Activated CD8-positive, alpha-beta memory T cell treated with anti-CD3 and anti-CD28 coated beads, Interleukin-2, amount 10 ng/mL, durations not matched to agents 7 days and 5 days (primary cell): ENCODE measurements at places on chromosomes 3 and 15.

DNA sequence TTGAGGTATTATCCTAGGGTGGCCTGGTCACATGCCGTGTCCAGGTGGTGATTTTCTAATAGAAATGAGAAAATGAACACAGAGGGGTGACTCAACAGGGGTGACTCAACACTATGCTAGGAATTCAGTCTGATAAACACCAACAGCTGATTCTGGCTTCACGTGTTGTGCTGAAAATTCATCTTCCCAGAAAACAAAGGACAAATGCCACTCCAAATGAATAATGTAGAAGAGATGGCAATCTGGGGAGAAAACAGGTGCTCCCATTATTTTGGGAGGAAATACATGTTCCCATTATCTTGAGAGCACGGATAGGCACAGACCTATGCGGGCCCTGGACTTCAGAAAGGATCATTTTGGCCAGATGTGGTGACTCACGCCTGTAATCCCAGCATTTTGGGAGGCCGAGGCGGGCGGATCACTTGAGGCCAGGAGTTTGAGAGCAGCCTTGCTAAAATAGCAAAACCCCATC is 101.2 kb upstream of the MEX3B start:
- H3K27ac ChIP-seq: no peak overlapping the region
- H3K4me3 ChIP-seq: no peak overlapping the region
- DNase-seq: no peak

GRCh38 chr3:106765342-106765741 is 611.9 kb upstream of the CCDC54 start:
- no peaks in the 10 kb centered on the region for H3K36me3 ChIP-seq
- H3K4me1 ChIP-seq: no peaks in the 10 kb centered on the region
- H3K27ac ChIP-seq: no peak overlapping the region
- H3K4me3 ChIP-seq: no peak overlapping the region
- DNase-seq: no peak

GRCh38 chr3:48434591-48435222 is 4.8 kb upstream of the PLXNB1 start:
- H3K36me3 ChIP-seq: peaks cover 10% of the 10 kb centered on the region
- no peak overlapping the region for H3K4me3 ChIP-seq
- H3K27me3 ChIP-seq: peaks cover 2% of the 10 kb centered on the region

DNA sequence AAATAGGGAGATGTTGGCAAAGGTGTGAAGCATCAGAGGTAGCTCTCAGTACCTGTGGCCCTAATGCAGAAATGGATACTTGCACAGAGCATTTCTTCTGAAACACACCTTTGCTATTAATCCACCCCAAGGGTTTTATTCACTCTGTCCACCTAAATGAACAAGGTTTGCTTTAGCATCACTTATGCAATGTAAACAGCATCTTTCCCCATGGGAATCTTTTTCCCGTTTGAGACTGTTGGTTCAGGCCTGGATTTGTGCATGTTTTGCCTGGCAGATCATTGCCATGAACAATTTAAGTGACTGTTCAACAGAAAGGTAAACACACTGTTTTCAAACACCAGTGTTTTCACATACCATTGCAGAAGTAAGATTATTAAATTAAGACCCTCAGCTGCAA is 508.3 kb downstream of the SOX2 start:
- H3K27me3 ChIP-seq: no peaks in the 10 kb centered on the region
- H3K4me3 ChIP-seq: no peak overlapping the region

DNA sequence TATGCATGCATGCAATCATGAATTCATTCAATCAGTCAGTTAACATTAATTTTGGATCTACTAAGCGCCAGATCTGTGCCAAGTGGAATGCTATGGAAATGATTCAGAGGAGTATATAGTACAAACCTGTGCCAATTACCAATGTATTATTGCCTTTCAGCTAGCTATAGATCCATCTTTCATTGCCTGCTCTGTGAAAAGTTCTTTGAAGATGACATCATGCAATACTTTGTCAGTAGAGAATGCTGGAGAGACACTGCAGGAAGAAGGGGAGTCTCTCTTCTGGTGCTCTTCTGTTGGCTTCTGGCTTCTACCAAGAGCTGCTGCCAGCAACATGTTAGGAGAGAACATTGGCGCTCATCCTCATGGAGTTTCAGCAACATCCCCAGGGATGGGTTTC is 81.0 kb upstream of the LMCD1 start:
- H3K27me3 ChIP-seq: no peaks in the 10 kb centered on the region
- H3K36me3 ChIP-seq: no peaks in the 10 kb centered on the region
- H3K27ac ChIP-seq: no peak overlapping the region
- H3K4me1 ChIP-seq: no peaks in the 10 kb centered on the region

DNA sequence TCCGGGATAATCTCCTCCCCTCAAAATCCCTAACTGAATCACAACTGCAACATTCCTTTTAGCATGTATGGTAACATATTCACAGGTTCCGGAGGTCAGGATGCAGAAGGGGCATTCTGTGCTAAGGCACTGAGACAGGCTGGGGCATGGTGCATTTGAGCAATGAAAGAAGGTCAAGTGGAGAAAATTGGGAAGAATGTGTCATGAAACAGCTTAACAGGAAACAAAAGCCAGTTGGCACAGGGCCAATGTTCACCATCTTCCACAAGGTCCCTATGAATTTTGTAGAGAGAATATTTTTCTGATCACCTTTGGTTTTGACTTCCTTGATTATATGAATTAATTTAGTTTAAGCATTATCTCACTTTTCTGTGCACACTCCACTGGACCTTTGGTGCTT is 587.7 kb upstream of the NR2F2 start:
- no peaks in the 10 kb centered on the region for H3K27me3 ChIP-seq
- no peak overlapping the region for H3K27ac ChIP-seq

DNA sequence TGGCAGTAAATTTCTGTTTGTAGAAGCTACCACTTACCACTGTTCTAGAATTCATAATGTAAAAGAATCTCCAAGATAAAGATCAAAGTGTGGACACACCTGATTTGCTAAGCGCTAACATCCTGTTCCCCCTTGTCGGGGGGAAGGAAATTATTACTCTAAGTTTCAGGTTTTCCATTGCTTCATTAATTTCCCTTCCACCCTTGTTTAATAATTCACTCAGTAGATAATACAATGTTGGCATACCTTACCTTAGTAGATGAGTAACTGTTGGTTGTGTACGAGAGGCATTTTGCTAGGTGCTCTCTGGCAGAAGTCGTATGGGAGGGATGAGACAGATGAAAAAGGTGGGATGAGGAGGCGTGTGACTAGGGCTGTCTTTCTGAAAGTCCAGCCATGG is 641.2 kb upstream of the ARRDC4 start:
- H3K27ac ChIP-seq: no peak overlapping the region
- DNase-seq: no peak
- no peak overlapping the region for H3K4me3 ChIP-seq
- H3K27me3 ChIP-seq: no peaks in the 10 kb centered on the region
- H3K36me3 ChIP-seq: no peaks in the 10 kb centered on the region

DNA sequence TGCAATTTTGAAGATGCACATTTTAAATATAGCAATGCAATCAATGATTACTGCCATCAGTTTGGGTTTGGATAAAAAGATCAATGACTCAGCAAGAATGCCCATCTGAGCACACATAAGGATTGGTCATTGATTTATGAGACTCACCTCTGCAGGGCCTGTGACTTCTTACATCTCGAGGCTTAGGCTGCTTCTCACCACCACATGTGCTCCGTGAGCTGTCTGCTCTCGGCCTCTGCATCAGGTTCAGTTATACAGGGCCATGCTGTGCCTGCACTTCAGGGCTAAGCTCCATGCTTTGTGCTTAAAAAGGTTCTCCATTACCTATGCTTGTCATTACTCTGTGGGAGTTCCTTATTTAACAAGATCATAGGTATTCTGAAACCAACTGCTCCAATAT is 887.5 kb downstream of the DIPK2A start:
- H3K36me3 ChIP-seq: no peaks in the 10 kb centered on the region
- no peak overlapping the region for H3K27ac ChIP-seq
- no peak for DNase-seq
- H3K4me3 ChIP-seq: no peak overlapping the region
